ENCODE measurements at places on chromosomes 7 and 10. TPM values are rescaled to one million over a fixed set of nuclear protein-coding genes. Genes with fewer than 3 reads are reported as not detected.

Gene ASAH2
- total RNA-seq: 11.3 TPM

Gene FKBP9
- total RNA-seq: 90.7 TPM

Gene WDR37
- 27.8 TPM for total RNA-seq

Gene GPNMB
- total RNA-seq: not detected

Gene TBX20
- 1.2 TPM for total RNA-seq

Gene RTKN2
- 3.2 TPM for total RNA-seq

Gene VPS26A
- 55.8 TPM for total RNA-seq

Gene CNNM1
- 0.10 TPM for total RNA-seq

Gene AKR1C8
- not detected for total RNA-seq

Gene UBTD1
- total RNA-seq: 8.0 TPM

Gene NKX1-2
- total RNA-seq: 0.59 TPM

Gene DENND2A
- 64.7 TPM for total RNA-seq

Gene IL2RA
- total RNA-seq: not detected

Gene FAM204A
- total RNA-seq: 43.6 TPM

Gene RPA3
- 20.7 TPM for total RNA-seq

Gene GPR26
- total RNA-seq: 0.10 TPM

Gene SLC18A3
- 21.5 TPM for total RNA-seq

Gene ADGRA1
- total RNA-seq: 9.1 TPM

Gene EIF3A
- 110 TPM for total RNA-seq

Gene CDHR3
- 50.8 TPM for total RNA-seq

Gene ZNF37A
- total RNA-seq: 21.1 TPM

Gene LBX1
- total RNA-seq: not detected

Gene ADRA2A
- 0.32 TPM for total RNA-seq

Gene LIPN
- total RNA-seq: not detected

Gene PLXNA4
- total RNA-seq: 16.2 TPM

Gene OR9A2
- total RNA-seq: not detected

Gene EFCAB10
- total RNA-seq: not detected

Gene IKZF1
- 1.1 TPM for total RNA-seq

Gene ADAM12
- total RNA-seq: 18.4 TPM

Gene LIPM
- not detected for total RNA-seq

Gene LRRN3
- 6.3 TPM for total RNA-seq

Gene CALN1
- 3.5 TPM for total RNA-seq

Data from glutamatergic neuron (in vitro differentiated cells).